ENCODE measurements at places on chromosomes 5 and 9.

DNA sequence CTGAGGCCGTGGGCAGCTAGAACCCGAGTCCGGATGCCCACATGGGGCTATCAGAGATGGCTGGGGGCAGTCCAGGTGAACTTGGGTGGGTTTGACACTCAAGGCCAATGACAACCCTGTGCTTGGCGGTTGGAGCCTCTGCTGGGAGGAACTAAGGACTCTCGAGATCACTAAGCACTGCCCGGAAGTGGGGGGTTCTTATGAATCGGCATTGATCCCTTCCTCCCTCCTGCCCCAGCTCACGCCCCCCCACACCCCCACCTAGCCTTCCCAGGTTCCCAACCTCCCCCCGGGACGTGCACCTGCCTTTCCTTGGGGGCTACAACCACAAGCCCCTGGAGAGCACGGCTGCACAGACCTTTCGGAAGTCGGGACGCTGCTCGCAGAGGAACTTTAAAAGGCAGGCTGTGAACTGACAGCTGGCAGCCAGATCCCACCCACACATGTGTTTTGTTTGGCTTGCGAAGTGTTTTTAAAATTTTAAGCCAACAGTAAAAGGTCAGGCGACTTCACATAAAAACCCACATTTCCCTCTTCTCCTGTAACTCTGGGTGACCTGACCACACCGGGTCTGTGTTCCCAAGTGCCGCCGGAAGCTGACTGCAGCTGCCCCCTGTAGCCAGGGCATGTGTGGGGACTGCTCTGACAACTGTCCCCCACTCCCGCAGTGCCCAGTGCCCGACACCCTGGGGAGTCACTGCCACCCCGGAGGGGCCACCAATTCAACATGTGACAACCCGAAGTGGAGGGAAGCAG, 5.1 kb upstream of the RALGDS start:
- no peak for DNase-seq
- no peak overlapping the region for H3K27ac ChIP-seq

GRCh38 chr9:127873223-127873691, 4.2 kb downstream of the AK1 start:
- peaks cover 12% of the 10 kb centered on the region for H3K36me3 ChIP-seq
- peaks cover 13% of the 10 kb centered on the region for H3K27me3 ChIP-seq
- DNase-seq, result no peak
- H3K4me1 ChIP-seq, result peaks cover 18% of the 10 kb centered on the region
- H3K4me3 ChIP-seq, result no peak overlapping the region

- no peak overlapping the region for H3K27ac ChIP-seq
- no peak overlapping the region for H3K4me3 ChIP-seq
- peaks cover 1% of the 10 kb centered on the region for H3K27me3 ChIP-seq
- no peaks in the 10 kb centered on the region for H3K36me3 ChIP-seq
Observed at GRCh38 chr5:100641833-100642232, 106.7 kb downstream of the FAM174A start.

DNA sequence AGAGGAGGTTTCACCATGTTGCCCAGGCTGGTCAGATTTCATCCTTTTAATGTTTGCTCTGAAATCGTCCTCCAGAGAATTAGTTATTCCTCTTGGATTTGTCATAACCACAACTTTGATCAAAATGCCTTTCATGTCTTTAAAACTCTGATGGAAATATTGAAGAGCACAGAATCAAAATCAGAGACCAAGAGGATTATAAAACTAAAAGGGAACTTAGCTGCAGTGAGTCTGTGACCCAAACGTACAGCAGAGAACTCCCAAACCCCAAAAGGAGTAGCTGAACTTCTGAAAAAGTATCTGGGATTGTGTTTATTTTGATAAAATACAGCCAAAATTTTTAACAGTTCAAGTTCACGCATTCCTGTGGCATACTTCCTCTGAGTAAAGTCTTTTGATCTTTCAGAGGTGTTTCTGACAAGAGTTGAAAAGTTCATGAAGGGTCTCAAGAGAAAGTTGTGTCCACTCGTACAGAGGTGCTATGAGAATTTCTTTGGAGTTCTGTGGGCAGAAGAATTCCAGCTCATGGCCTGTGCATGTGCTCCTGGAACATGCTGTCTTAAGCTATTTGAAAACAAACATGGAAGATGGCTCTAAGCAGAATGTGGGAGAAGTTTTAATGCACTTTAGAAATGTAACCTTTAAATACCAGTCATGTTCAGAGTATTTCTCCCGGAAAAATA, 124.0 kb downstream of the ESM1 start:
- H3K36me3 ChIP-seq, result peaks cover 5% of the 10 kb centered on the region
- H3K27ac ChIP-seq, result no peak overlapping the region
- H3K4me3 ChIP-seq, result no peak overlapping the region
- DNase-seq, result no peak

DNA sequence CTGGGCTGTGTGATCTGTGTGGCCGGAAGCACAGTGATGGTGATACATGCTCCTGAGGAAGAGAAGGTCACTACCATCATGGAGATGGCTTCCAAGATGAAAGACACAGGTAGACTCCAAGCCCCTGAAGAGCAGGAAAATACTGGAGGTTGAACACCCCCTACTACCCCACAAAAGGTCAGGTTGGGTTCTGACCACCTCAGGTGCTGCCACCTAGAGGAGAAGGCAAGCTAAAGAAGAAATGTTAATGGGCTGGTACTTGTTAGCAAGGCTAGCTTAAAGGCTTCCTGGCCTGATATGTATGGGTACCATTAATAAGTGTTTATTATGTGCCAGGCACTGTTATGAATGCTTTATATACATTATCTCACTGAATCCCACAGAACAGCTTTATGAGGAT, 11.7 kb downstream of the NIPAL4 start:
- peaks cover 2% of the 10 kb centered on the region for H3K27me3 ChIP-seq
- H3K4me1 ChIP-seq, result peaks cover 12% of the 10 kb centered on the region
- peaks cover 41% of the 10 kb centered on the region for H3K36me3 ChIP-seq
- peak; percentile 24 for DNase-seq

DNA sequence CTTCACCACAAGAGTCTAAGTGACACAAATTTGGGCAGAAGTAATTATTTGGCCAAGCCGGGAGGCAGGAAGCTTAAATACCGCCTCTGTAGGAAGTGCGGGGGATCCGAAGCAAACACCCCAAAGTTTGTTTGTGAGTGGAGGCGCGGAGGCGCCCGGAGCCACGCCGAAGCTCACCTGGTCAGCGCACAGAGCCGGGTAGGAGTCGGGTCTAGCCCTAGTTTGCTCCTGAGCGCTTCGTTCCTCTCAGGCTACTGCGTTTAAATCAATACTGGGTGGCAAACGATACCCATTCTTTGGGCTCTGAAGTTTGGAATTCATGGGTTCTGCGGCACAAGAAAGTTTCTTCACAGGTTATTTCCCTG, 855 bp downstream of the MCC start:
- H3K36me3 ChIP-seq, result peaks cover 8% of the 10 kb centered on the region
- peaks cover 3% of the 10 kb centered on the region for H3K27me3 ChIP-seq
- H3K4me1 ChIP-seq, result peaks cover 2% of the 10 kb centered on the region
- DNase-seq, result peak; percentile 7
- H3K27ac ChIP-seq, result no peak overlapping the region

DNA sequence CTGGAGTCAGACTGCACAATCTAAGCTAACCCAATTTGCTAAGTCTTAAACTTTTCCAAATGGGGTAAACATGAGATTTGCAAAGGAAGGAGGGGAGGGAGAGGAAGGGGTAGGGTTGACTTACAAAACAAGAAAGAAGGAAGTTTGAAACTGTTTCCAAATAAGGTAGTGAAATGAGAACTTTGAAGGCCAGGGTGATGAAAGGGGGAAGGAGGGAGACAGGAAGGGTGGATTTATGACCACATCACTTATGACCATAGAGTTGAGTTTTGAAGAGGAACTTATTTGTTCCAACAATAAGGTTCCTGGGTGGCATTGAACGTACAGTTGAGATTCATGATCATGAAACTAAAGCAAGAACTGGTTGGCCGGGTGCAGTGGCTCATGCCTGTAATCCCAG, 72.5 kb upstream of the DAPK1 start:
- no peak overlapping the region for H3K4me3 ChIP-seq
- DNase-seq, result no peak
- H3K36me3 ChIP-seq, result peaks cover 8% of the 10 kb centered on the region

GRCh38 chr9:126516936-126517832, 96.5 kb upstream of the LMX1B start:
- H3K27ac ChIP-seq, result no peak overlapping the region
- no peak overlapping the region for H3K4me3 ChIP-seq
- no peak for DNase-seq
- no peaks in the 10 kb centered on the region for H3K36me3 ChIP-seq
- no peaks in the 10 kb centered on the region for H3K27me3 ChIP-seq
- H3K4me1 ChIP-seq, result peaks cover 3% of the 10 kb centered on the region

GRCh38 chr5:86765778-86766502, 148.2 kb downstream of the COX7C start:
- peaks cover 5% of the 10 kb centered on the region for H3K36me3 ChIP-seq
- H3K27ac ChIP-seq, result no peak overlapping the region
- no peaks in the 10 kb centered on the region for H3K4me1 ChIP-seq
- no peak for DNase-seq
- no peaks in the 10 kb centered on the region for H3K27me3 ChIP-seq

DNA sequence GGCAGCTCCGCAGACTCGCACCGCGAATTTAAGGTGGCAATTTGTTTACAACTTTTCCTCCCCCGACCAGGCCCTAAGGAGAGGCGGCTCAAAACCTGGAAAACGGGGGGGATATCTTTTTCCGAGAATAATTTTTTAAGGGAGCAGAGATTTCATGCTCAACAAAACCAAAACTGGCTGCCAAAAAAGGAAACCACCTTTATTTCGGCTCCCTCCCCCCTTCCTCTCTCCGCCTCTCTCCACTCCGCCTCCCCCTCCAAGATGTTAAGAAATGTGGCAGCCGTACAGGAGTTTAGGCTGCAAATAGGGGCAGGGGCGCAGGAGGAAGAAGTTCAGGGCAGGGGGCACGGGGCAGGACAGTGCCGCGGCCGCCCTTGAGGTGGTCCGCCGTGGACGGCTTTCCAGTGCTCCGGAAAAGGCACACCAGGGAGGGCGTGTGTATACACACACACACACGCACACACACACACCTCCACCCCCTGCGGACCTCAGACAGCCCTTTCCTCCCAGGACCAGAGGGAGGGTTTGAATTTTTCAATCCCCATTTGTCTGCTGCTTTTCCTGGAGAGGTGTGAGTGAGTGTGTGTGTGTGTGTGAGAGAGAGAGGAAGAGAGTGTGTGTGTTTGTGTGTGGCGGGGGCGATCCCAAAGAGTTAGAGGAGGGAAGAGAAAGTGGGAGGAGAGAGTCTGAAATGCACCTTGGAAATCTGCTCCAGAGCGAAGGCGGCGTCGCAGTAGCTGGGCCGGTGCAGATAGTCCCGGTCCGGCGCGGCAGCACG, 9.1 kb downstream of the PTCH1 start:
- peak; percentile 42 for DNase-seq
- peak overlapping the region; percentile 100 for H3K4me3 ChIP-seq
- peaks cover 7% of the 10 kb centered on the region for H3K36me3 ChIP-seq

- H3K4me1 ChIP-seq, result peaks cover 7% of the 10 kb centered on the region
- no peak overlapping the region for H3K27ac ChIP-seq
- H3K27me3 ChIP-seq, result peaks cover 10% of the 10 kb centered on the region
- no peak overlapping the region for H3K4me3 ChIP-seq
Observed at GRCh38 chr9:134055981-134056461, 11.8 kb downstream of the BRD3 start.

GRCh38 chr9:99182356-99182755, 39.4 kb downstream of the ALG2 start:
- H3K36me3 ChIP-seq, result no peaks in the 10 kb centered on the region
- no peaks in the 10 kb centered on the region for H3K4me1 ChIP-seq
- H3K27me3 ChIP-seq, result no peaks in the 10 kb centered on the region
- DNase-seq, result no peak
- no peak overlapping the region for H3K4me3 ChIP-seq
- no peak overlapping the region for H3K27ac ChIP-seq

DNA sequence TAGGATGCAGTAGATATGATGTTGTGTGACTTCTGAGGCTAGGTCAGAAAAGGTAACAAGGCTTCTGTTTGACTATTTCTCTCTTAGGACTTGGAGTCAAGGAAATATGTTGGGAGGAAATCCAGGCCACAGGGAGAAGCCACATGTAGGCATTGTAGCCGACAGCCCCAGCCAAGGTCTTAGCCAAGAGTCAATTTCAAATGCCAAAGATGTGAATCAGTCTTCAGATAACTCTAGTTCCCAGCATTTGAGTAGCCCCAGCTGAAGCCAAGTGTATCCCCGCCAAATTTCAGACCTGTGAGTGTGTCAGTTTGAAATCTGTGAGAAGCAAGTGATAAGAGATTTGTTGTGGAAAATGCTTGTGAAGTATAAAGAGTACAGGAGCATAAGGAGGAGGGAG, 38.1 kb upstream of the ISL1 start:
- no peak for DNase-seq
- no peaks in the 10 kb centered on the region for H3K36me3 ChIP-seq
- no peak overlapping the region for H3K27ac ChIP-seq
- H3K4me1 ChIP-seq, result no peaks in the 10 kb centered on the region

- no peak overlapping the region for H3K27ac ChIP-seq
- H3K36me3 ChIP-seq, result no peaks in the 10 kb centered on the region
- H3K27me3 ChIP-seq, result no peaks in the 10 kb centered on the region
- H3K4me3 ChIP-seq, result no peak overlapping the region
- no peaks in the 10 kb centered on the region for H3K4me1 ChIP-seq
Observed at GRCh38 chr5:163306421-163306820, 131.0 kb upstream of the CCNG1 start.

GRCh38 chr5:173823721-173824567, 64.2 kb upstream of the CPEB4 start:
- no peak for DNase-seq
- H3K27me3 ChIP-seq, result peaks cover 2% of the 10 kb centered on the region
- H3K4me3 ChIP-seq, result no peak overlapping the region
- peaks cover 14% of the 10 kb centered on the region for H3K4me1 ChIP-seq
- H3K27ac ChIP-seq, result peak overlapping the region; percentile 21

- no peaks in the 10 kb centered on the region for H3K36me3 ChIP-seq
- H3K27me3 ChIP-seq, result no peaks in the 10 kb centered on the region
- peaks cover 6% of the 10 kb centered on the region for H3K4me1 ChIP-seq
- no peak overlapping the region for H3K4me3 ChIP-seq
- no peak overlapping the region for H3K27ac ChIP-seq
- DNase-seq, result peak; percentile 9
Observed at GRCh38 chr5:25713259-25713658, 1068.5 kb upstream of the CDH10 start.

All from endothelial cell (in vitro differentiated cells).